ENCODE measurements at places on chromosomes 2 and 18.

DNA sequence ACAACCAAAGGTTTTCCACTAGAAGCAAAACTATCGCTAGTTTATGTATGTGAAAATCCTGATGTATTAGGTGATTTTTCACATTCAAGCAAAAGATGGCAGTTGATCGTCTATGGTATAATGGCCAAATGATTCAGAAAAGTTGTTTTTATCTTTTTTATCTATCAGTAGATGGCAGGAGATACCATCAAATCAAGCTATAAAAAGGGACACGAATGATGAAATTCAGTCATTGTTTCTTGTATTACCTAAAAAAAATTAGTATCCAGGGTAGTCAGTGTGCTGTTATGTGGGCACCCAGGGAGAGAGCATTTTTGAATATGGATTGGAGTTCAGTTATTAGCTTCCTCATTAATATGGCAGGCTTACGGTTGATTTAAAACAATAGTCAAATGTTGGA, 22.9 kb upstream of the CAVIN2 start:
- DNase-seq: no peak

GRCh38 chr2:110905217-110905616, 172.8 kb downstream of the ACOXL start:
- no peak for DNase-seq

GRCh38 chr2:85119900-85120299, 13.3 kb upstream of the TCF7L1 start:
- DNase-seq: no peak

GRCh38 chr2:113182471-113183260, 8.9 kb downstream of the PSD4 start:
- DNase-seq: no peak

GRCh38 chr2:202716953-202717597, 82.3 kb downstream of the FAM117B start:
- no peak for DNase-seq

DNA sequence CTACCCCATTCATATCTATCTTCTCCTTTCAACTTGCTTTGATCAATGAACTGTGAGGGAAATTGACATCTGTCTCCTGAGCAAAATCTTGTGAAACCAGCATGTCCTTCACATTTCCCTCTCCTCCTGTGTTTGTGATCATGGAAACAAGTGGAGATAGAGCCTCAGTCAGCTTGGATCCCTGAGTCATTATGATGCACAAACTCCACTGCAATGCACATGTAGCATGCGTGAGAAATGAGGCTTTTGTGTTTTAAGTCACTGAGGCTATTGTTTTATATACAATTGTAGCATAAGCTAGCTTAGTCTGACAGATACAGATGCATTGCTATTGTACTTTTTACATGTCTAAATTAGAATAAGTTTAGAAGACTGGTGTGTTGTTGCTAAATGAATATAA, 85.2 kb upstream of the HNMT start:
- no peak for DNase-seq

DNA sequence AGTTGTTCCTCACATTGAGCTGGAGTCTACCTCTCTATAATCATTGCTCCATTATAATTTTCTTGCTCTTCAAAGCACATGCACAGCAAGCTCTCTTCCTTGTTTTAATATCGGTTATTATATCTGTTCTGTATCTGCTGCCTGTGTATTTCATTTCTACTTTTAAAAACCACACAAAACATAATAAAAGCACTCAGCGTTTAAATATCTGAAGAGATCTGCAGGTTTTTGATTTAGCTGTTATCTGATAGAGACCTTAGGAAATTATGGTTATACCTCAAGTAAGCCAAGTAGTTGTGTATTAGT, 49.0 kb downstream of the SERPINB7 start:
- DNase-seq: no peak

All from stimulated activated CD4-positive, alpha-beta T cell treated with anti-CD3 and anti-CD28 coated beads, Interleukin-4, amount 100 ng/mL, for 4 hours (primary cell).